ENCODE measurements at places on chromosomes 13 and 19. TPM values are rescaled to one million over a fixed set of nuclear protein-coding genes. Genes with fewer than 3 reads are reported as not detected.

The EXOC3L2 gene
- total RNA-seq, result not detected

The NDUFA13 gene
- total RNA-seq, result 306 TPM

The RFX2 gene
- 12.2 TPM for total RNA-seq

The ZNF506 gene
- 39.4 TPM for total RNA-seq

The APOC1 gene
- total RNA-seq, result 11.6 TPM

Data from activated naive CD8-positive, alpha-beta T cell treated with anti-CD3 and anti-CD28 coated beads, Interleukin-2, amount 10 ng/mL, durations not matched to agents 7 days and 5 days (primary cell).